ENCODE measurements at places on chromosomes 2 and 18. TPM values are rescaled to one million over a fixed set of nuclear protein-coding genes. Genes with fewer than 3 reads are reported as not detected.

The CCDC178 gene
- total RNA-seq, result not detected

The CDH20 gene
- total RNA-seq, result 0.09 TPM

The CCDC195 gene
- not detected for total RNA-seq

The DTNB gene
- 20.0 TPM for total RNA-seq

The CEBPZ gene
- total RNA-seq, result 79.1 TPM

The CCDC74B gene
- 2.8 TPM for total RNA-seq

The PID1 gene
- total RNA-seq, result not detected

The GDF7 gene
- 0.07 TPM for total RNA-seq

The MOGAT1 gene
- not detected for total RNA-seq

The LRP2 gene
- 2.6 TPM for total RNA-seq

The RGPD3 gene
- 0.48 TPM for total RNA-seq

The DDX1 gene
- 82.4 TPM for total RNA-seq

The DPP4 gene
- total RNA-seq, result 42.0 TPM

The CRYBA2 gene
- total RNA-seq, result not detected

The ZNF521 gene
- total RNA-seq, result not detected

The SPHKAP gene
- not detected for total RNA-seq

The TBR1 gene
- 0.14 TPM for total RNA-seq

- no peak for DNase-seq
Measured at GRCh38 chr2:10028988-10029874, 14.1 kb upstream of the KLF11 start.

- no peak for DNase-seq
Measured at GRCh38 chr2:116891191-116891590, 923.3 kb upstream of the DDX18 start.

GRCh38 chr2:33121925-33122324 is 175.2 kb downstream of the LTBP1 start:
- DNase-seq, result no peak

GRCh38 chr2:30512243-30512886 is 65.3 kb downstream of the LCLAT1 start:
- no peak for DNase-seq

- DNase-seq, result peak; percentile 68
Measured at GRCh38 chr2:70789304-70790135, 923 bp downstream of the FIGLA start.

DNA sequence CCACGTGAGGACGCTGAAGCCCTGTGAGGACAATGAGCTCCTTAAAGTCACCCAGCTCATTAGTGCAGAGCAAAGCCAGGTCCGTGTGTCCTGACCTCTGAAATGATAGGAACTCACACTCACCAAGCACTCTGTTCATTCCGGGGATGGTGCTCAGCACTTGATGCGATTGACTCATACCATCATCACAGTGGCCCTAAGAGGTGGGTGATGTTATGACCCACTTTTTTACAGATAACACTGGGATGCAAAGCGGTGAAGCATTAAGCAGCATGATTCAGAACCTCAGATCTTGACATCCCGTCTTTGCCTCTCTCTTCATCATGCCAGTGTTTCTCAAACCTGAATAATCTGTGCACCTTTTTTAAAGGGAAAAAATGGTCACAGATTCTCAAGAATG is 234.8 kb downstream of the ALPK2 start:
- no peak for DNase-seq

DNA sequence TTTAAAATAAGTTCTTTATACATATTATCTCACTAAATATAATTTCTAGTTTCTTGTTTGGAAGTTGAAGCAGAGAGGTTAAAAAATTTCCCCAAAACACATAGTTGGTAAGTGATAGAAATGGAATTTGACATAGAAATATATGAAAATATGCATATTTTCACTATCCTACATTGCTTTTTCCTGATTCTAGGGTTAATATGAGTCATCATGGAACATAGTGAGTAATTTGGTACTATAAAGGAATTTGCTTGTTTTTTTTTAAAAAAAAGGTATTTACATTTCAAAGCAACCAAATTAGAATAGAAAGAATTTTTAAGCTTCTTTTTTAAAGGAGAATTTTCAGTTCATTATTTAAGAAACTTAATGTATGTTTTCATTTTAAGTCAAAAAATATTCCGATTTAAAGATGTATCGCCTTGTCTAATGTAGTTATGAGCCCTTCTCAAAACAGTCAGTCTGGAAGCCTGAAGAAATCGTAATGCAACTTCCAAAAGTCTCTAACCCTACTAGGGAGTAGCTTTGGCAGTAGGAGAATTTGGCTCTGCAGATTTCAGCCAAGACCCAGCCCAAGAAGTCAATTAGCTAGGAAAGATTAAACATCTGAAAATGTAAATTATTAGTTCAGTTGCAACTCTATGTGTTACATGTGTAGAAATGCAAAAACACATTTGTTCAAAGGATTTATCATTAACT is 147.3 kb downstream of the RDH14 start:
- no peak for DNase-seq

- DNase-seq, result no peak
Measured at GRCh38 chr2:30371772-30372373, 75.2 kb upstream of the LCLAT1 start.

- no peak for DNase-seq
Measured at GRCh38 chr2:165952741-165953211, 800 bp downstream of the TTC21B start.

DNA sequence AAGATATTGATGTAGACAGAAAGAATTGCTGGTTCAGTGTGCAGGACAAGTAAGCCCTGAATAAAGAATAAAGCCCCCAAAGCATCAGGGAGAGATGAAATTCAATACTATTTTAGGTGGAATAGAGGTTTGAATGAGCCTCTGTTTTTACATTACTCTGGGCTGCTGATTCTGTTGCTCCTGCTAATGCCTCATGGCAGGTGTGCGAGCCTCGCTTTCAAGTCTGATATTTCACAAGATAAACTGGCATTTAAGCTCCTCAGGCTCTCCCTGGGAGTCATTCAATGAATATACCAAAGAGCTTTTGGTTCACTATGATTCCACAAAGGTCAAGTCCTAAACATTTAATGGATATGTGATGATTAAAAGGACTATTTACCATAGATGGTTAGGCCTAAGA is 601.0 kb upstream of the SLC39A10 start:
- DNase-seq, result no peak

GRCh38 chr2:85790499-85791188 is 36.9 kb downstream of the ATOH8 start:
- DNase-seq, result no peak

- DNase-seq, result no peak
Measured at GRCh38 chr2:240589375-240589774, 2.8 kb downstream of the CAPN10 start.

- no peak for DNase-seq
Measured at GRCh38 chr2:117537032-117537431, 277.5 kb upstream of the DDX18 start.

DNA sequence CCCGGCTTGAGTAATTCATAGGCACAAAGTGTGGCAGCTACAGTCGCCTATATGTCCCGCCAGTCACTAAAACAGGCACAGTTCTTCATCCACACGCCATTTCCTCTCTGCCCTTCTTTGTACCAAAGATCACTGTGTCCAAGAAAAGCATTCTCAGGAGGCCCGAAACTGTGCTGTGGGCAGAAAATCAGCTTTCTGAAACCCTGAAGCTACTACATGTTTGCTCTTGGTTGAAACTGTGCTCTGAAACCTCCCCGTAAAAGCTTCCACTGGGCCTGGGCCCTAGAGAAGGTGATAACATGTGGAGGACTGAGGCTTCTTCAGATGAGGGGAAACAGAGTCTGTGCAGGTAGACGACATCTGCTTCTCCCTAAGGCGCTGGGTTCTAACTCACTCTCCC is 75.6 kb upstream of the ID2 start:
- DNase-seq, result no peak

DNA sequence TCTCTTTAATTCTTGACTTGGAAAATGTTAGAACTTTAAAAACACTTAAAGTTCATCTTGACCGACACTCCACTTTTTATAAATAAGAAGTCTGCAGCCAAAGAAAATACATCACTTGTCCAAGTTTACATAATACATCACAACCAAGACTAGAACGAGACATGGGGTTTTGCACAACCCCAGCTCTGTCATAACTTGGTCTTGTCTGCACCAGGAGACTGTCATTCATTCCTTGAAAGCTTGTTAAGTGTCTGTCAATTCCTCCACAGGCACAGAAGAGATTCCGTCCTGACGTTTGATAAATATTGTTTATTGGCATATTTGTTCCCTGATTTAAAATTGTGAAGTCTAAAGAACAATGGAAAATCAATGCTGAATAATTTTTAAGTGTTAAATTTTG is 139.5 kb upstream of the SETBP1 start:
- DNase-seq, result no peak

- no peak for DNase-seq
Measured at GRCh38 chr2:240245184-240245583, 104.7 kb upstream of the OTOS start.

DNA sequence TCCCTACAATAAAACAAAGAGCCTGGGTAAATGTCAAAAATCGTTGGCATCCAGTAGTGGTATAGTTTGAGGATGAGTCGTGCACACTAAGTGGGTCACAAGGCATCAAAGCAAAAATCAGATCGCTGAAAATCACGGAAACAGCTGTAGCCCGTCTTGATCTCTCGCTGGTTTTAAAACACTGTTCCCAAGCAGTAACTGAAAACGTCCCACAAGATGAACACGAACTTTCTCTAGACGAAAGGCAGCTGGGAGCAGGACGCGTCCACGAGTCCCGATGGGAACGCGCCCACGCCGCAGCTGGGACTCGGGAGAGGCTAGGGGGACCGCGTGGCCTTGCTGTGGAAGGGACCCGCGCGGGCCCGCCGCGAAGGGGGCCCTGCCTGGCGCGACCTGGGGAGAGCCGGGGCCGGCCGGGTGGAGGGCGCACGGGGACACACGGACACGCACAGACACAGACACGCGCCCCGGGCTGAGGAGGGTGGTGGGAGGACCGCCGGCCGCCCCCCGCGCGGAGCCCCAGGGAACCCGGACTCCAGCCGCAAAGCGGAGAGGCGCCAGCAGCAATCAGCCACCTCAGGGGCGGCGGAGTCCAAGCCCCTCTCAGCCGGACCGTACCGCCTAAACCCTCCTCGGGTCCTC is 651 bp downstream of the STK17B start:
- no peak for DNase-seq

DNA sequence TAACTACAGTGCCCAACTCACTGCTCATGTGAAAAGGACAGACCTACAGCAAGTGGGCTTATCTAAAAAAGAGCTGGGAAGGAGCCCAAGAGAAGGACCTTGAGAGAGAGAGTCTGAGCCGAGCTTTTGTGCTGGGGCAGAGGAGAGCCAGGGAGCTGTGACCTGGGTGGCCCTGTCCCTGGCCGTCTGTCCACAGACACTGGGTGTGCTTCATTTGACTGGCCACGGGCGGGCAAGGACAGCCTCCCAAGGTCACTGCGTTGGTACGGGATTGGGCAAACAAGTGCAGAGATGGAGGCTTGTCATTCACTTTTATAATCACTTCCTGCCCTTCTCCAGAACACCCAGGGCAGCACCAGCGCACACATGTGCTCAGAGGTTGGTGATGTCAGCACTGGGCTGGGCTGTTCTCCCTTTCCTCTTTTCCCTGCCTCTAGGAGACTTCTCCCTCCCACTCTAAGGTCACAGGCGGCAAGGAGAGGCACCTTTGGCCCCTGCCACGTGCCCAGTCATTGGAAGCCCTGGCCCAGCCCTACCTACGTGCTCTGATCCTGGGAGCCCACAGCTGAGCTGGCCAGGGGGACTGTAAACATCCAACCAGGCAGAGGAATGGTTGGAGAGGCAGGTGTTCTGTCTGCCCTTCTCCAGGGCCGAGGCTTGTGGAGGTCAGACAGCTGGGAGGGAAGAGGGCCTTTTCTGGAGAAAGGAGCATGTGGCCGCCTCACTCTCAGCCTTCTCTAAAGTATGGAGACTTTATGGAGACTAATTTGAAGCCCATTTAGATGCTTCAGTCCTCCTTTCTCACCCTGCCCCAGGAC is 6.4 kb upstream of the PSD4 start:
- no peak for DNase-seq

- no peak for DNase-seq
Measured at GRCh38 chr18:13267431-13267873, 48.9 kb downstream of the LDLRAD4 start.

GRCh38 chr18:26312199-26312598 is 86.0 kb downstream of the TAF4B start:
- no peak for DNase-seq

DNA sequence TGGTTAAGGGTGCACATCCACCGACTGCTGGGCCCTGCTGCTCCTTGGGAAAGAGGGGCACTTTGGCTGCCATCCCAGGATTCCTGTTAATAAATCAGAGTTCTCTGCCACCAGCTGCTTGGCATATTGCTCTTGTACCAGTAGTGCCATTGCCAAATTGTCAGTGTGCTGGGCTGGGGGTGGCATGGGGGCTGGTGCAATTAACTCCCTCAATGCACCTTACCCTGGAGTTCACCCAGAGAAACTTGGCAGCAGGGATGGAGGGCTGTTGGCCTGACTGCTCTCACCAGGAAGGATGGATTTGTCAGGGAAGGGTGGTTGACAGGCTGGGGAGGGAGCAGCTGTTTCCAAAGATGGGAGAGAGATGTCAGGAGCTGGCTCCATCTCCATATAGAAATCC is 94.6 kb upstream of the SKOR2 start:
- DNase-seq, result no peak

- no peak for DNase-seq
Measured at GRCh38 chr18:8937160-8938094, 165.1 kb upstream of the NDUFV2 start.

DNA sequence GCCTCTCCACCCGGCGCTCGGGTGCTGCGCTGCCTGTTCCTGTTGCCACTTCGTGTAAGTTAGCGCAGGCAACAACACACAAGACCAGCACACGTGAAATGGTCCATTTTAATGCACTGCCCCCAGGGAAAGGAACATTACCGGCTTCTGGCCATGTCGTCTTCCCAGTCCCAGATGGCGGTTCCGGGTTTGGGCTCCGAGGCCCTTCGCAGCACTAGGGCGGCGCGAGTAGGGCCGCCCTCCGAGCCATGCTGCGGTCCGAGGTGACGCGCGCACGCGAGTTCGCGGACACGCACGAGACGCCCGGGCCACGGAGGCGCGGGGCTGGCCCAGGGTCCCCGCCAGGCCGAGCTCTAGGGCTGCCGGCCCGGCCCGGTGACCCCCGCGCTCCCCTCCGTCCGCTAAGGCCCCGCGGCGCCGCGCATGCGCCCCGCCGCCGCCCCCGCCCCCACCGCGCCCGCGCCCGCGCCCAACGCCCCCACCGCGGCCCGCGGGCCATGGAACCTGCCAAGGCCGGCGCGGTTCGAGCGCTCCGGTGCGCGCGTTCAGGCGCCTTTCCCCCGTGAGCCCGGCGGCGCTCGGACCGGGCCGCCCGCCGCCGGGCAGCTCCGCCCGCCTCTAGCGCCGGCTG is 367 bp upstream of the ZNF236 start:
- peak; percentile 63 for DNase-seq

DNA sequence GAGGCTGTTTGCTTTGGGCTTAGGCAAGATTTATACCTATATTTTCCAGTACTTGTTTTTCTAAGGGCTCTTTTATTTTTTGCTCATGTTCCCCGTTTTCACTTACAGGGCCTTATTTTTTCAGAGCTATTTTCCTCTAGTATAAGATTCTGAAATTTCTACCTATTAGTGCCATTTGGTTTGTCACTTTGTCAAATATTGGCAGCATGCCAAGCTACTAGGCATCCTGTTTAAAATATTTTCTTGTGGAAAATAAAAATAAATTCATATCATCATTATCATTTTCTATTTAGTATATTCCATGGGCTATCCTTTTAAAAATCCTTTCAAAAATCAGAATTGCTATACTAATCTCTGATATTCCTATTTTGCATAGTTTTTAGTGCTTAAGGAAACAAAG is 64.8 kb upstream of the CHST9 start:
- DNase-seq, result no peak

Measured in activated naive CD4-positive, alpha-beta T cell treated with anti-CD3 and anti-CD28 coated beads, Interleukin-2, amount 50 U/mL, for 72 hours (primary cell).